ENCODE measurements at places on chromosomes 3 and 15.

DNA sequence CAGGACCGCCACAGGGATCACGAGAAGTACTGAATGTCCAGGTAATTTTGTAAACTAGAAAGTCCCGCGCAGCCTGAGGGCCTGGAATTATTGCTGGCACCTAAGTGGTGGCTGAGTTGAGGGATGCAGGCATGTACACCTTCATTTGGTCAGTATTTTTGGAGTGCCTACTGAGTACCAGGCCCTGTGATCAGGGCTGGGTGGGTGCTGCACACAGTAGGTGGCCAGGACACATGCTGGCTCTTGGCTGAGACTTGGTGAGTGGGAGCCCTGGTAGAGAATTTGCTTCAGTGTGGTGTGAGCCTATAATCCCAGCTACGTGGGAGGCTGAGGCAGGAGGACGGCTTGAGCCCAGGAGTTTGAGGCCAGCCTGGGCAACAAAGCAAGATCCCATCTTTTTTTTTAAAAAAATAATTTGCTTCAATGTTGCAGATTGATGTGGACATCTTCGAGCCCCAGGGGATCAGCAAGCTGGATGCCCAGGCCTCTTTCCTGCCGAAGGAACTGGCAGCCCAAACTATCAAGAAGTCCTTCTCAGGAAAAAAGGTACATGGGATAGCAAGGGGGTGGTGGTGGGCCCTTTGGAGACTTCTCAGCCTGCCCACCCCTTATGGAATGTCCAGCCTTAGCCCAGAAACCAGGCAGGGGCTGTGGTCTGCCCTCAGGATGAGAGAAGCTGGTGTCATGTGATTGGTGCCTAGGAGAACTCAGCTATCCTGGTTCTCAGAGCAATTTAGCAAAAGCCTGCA is 2.6 kb downstream of the ITIH1 start:
- no peak for DNase-seq

GRCh38 chr3:185753354-185753753 is 71.5 kb downstream of the IGF2BP2 start:
- DNase-seq, result no peak

DNA sequence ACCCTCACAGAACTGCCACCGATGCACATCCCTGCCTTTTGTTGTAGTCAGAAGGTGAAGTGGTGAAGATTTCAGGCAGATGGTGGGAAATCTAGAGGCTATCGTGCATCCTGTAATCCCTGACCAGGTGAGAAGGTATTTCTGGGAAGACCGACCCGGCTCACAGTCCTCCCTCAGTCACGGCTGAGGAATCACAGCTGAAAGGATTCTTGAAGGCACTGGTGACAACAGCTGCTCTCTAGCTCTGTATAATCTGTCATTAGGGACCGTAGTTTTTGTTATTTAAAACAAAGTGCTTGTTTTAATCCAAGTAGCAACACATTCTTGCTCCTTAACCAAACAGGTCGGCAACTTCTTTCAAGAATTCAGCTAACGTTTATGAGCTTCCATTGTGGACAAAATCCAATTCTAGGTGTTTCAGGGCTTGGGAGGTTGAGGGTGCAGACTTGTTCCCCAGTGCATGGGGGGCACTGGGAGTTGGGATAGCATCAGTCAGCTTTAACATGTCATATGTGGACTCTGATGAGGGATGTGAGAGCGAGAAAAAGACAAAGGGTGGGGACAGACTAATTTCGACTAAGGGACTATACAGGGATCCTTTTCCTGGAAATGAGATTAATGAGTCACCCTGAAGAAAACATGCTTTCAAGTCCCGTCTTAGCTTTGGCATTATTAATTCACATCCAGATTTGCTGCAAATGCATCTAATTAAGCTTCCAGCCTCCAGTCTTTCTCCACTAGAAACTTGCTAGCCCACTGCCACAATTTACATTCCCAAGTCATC is 141.0 kb upstream of the RASGRP1 start:
- no peak for DNase-seq

DNA sequence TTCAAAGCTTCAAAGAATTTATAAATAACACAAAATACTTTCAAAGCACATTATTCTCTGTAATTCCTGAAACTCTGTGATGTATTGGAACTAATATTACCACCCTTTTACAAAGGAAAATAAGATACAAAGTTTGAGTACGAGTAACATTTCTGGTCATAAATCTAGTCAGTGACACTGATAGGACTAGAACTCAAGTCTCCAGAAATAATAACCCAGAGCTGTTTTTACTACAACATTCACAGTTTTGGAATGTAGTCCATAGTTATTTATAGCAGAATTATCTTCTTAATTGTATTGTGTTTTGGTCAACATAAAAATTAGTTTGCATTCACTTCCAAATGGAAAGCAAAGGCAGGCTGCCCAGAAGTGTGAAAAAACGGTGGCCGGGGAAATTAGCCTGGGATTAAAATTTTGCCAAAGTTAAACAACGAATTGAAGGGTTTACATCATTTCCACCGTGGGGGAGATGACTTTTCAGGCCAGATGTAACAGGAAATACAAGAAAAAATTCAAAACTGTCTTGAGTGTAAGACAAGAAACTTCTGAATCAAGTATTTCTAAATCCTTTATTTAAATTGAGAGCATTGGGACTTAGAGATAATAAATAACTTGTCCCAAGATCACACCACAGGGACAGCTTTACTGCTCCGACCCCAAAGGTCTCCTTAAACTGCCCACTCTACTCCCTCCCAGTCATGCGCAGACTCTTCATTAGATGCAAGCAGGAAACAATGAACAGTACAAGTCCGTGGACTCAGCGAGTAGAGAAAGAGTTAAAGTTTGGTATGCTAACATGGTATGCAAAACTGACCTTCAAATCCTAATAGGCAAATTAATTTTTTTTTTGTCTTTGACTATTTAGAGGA is 74.3 kb upstream of the VGLL4 start:
- DNase-seq, result no peak

DNA sequence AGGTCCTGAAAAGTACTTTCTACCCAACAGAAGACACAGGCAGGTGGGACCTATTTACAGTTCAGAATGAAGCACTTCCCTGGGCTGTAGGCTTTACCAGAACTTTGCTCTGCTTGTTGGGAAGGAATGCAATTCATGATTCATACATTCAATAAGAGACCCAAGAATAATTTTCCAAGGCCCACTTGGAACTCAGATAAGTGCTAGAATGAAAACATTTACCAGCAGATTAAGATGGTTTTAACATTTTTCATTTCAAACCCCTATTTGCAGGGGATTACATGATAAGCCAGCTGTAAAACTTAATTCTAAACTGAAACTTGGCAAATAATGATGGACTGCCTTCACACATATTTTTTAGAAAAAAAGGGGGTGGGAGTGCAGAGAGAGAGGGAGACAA is 417.2 kb downstream of the ERC2 start:
- DNase-seq, result no peak

Data from activated CD8-positive, alpha-beta memory T cell treated with anti-CD3 and anti-CD28 coated beads for 48 hours (primary cell).